ENCODE measurements at places on chromosomes 3 and 15.
A peak's percentile ranks its signal among the peaks of the same experiment; 100 is the strongest.

- DNase-seq, result peak; percentile 18
These were observed 1.1 kb upstream of the ZNF639 start for GRCh38 chr3:179321668-179322285.

GRCh38 chr3:130514681-130515080, 2.3 kb upstream of the COL6A6 start:
- DNase-seq, result no peak

GRCh38 chr15:31013863-31014607, 22.6 kb upstream of the MTMR10 start:
- no peak for DNase-seq

- no peak for DNase-seq
These were observed 146.5 kb upstream of the MEIS2 start for GRCh38 chr15:37246856-37247255.

DNA sequence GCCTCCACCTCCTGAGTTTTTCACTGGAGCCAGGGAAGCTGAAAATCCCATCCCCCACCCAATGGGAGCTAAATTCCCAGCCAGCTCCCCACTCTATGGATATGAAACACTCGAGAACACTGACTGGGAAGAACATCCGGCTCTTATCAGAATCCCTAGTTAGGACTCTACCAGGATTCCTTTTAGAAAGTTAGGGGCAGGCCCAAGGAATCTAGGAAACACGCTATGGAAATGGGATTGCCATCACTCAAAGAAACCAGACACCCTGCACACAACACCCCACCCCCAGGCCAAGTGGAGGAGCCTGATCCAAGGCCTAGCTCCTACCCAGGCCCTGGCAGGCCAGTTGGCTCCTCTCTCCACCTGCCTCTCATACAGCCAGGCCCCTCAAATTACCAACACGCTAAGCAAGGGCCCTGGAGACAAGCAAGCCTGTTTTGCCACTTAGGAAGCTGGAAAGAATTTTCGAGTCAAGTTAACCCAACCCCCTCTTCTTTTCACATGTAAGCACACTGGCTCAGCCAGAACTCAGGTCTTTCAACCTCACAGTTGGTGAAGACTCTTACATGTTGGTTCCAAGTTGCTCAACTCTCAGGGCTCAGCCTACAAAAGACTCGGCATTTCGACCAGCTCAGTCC, 75.5 kb downstream of the RBPMS2 start:
- DNase-seq, result peak; percentile 36

GRCh38 chr15:98923171-98923570, 84.4 kb downstream of the PGPEP1L start:
- DNase-seq, result peak; percentile 59

All from body of pancreas (tissue), 4 donors.